ENCODE measurements at places on chromosomes 2 and 18.

- no peak for DNase-seq
Measured at GRCh38 chr2:98438190-98439133, 6.2 kb upstream of the INPP4A start.

- no peak for DNase-seq
Measured at GRCh38 chr18:22165603-22166068, 3.8 kb upstream of the GATA6 start.

GRCh38 chr2:10285556-10286198 is 17.0 kb upstream of the HPCAL1 start:
- no peak for DNase-seq

DNA sequence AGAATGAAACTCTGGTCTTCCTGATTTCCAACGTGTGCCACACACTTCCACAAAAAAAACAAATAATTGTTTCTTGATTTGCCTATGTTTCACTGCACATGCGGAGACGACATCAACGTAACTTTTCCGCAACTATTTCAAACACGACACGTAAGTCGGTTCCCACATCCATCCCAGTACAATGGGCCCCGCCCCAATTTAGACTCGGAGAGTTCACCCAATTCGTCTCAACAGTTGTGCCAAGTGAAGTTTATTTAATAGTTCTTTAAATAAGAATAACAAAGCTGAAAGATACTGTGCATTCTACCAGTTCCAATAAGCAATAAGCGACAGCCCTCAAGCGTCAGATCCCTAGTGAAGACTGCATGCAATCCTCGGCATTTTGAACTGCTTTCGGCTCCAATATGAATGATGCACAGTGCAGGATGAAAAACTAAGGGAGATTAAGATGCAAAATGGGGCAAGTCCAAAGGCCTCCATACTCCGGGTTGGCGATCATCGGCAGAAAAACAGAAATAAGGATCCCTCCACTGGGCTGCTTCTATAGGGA is 664 bp downstream of the CCT4 start:
- peak; percentile 18 for DNase-seq

- DNase-seq: no peak
Measured at GRCh38 chr18:4454537-4455112, 482 bp downstream of the DLGAP1 start.

DNA sequence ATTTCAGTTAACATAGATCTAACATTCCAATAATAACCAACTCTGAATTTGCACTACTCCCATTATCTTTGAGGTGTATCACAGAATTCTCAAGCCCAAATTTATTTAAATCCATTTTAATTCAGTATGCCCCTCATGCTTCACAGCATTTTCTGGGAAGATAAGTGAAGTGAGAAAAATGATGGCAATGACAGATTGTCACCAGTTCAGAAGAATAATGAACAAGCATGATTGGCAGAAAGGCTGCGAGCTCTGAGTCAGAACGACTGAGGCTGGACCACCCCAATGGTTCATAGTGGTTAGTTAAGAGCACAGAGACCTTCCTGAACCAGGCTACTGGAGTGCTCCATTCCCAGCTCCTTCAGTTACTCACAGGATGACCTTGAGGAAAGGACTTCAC is 4.9 kb downstream of the SPRED2 start:
- DNase-seq: no peak

All from OCI-LY7 (cell line).